ENCODE measurements at places on chromosomes 2 and 18. TPM values are rescaled to one million over a fixed set of nuclear protein-coding genes. Genes with fewer than 3 reads are reported as not detected.

CAPN14 gene
- not detected for total RNA-seq

SLC38A11 gene
- total RNA-seq = 1.4 TPM

PKDCC gene
- 290 TPM for total RNA-seq

DNA sequence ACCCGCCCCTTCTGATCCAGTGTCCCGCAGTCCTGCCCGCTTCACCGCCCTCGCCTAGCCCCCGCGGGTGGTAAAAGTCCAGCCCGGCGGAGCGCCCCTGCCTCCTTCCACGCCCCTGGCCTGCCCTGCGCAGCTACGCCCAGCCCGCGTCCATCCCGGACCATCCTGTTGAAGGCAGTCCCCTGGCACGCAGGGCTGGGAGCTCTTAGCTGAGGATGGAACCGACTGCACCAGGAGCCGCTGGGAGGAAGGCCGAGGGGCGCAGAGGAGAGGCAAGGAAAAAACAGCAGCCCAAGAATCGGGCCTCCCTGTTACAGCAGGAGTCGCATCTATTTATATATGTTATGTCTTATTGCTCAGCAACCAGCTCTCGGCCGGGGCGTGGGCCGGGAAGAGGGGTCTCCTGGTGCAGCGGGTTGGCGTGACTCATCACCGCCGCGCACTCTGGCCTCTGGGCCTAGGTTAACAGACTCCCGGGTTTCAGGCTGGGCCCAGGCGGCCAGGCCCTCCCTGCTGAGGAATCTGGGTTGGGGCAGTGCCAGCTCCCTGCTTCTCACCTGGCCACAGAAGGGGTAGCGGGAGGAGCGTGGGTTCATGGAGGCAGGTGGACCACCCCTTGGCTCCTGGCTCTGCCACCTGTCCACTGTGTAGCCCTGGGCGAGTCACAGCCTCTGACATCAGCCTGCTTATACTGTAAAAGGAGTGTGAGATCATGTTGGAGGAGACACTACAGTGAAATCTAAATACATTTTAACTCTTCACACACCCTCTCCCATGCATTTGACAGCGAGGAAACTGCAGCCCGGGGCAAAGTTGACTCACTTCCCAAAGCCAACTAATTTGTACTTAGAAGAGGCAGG, 13.4 kb upstream of the MAP3K2 start:
- H3K27ac ChIP-seq = no peak overlapping the region
- peak; percentile 84 for DNase-seq
- no peaks in the 10 kb centered on the region for H3K27me3 ChIP-seq
- H3K36me3 ChIP-seq = no peaks in the 10 kb centered on the region
- H3K4me1 ChIP-seq = peaks cover 26% of the 10 kb centered on the region

TEKT4 gene
- total RNA-seq = not detected

LRRC30 gene
- total RNA-seq = not detected

GRCh38 chr2:208648368-208648767, 241.8 kb downstream of the PTH2R start:
- no peaks in the 10 kb centered on the region for H3K36me3 ChIP-seq
- no peak overlapping the region for H3K27ac ChIP-seq
- no peaks in the 10 kb centered on the region for H3K4me1 ChIP-seq
- no peaks in the 10 kb centered on the region for H3K27me3 ChIP-seq
- no peak for DNase-seq
- H3K4me3 ChIP-seq = no peak overlapping the region

TRIM54 gene
- total RNA-seq = not detected

DNA sequence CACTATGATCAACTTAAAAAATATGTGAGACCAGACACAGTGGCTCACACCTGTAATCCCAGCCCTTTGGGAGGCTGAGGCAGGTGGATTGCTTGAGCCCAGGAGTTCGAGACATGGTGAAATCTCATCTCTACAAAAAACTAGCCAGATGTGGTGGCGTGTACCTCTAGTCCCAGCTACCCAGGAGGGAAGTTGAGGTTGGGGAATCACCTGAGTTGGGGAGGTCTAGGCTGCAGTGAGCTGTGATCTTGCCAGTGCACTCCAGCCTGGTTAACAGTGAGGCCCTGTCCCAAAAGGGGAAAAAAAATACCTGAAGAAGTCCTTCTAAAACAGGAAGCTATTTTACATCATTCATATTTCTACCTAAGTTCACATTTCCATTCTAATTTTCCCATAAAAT, 144.0 kb downstream of the EML6 start:
- no peak for DNase-seq
- no peak overlapping the region for H3K4me3 ChIP-seq
- no peak overlapping the region for H3K27ac ChIP-seq
- no peaks in the 10 kb centered on the region for H3K27me3 ChIP-seq
- no peaks in the 10 kb centered on the region for H3K4me1 ChIP-seq

GRCh38 chr2:56185101-56185581, 1.4 kb downstream of the CCDC85A start:
- H3K36me3 ChIP-seq = no peaks in the 10 kb centered on the region
- peaks cover 21% of the 10 kb centered on the region for H3K27me3 ChIP-seq
- peak; percentile 84 for DNase-seq
- peak overlapping the region; percentile 62 for H3K4me3 ChIP-seq
- H3K27ac ChIP-seq = peak overlapping the region; percentile 51

TIA1 gene
- 51.2 TPM for total RNA-seq

DNA sequence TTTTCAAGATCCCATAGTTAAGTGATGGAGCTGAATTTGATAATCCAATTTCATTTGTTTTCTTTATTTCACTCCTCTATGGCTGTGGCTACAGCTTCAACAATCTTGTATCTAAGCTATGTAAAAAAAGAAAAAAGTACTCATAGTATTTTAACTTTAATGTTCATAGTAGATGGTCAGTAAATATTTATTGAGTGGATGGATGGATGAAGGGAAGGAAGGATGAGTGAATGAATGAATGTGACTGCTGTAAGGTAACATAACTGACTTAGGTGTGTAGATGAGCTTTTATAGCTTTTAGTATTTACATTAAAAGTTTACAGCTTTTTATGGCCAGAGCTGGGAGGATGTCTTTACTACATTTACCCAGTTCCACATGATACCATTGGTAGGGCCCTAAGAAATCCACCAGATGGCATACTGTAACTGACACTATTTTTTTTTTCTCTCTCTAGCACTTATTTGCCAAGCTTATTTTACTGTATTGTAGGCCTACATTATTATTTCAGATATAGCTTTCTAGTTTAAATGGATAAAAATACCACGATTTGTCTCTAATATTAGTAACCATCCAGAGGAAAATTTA, 13.4 kb upstream of the HRH4 start:
- no peaks in the 10 kb centered on the region for H3K4me1 ChIP-seq
- no peaks in the 10 kb centered on the region for H3K27me3 ChIP-seq
- DNase-seq = no peak
- no peak overlapping the region for H3K4me3 ChIP-seq
- H3K36me3 ChIP-seq = peaks cover 48% of the 10 kb centered on the region
- no peak overlapping the region for H3K27ac ChIP-seq

GRCh38 chr2:205370726-205371125, 311.6 kb upstream of the NRP2 start:
- H3K4me3 ChIP-seq = no peak overlapping the region
- no peaks in the 10 kb centered on the region for H3K4me1 ChIP-seq
- no peak overlapping the region for H3K27ac ChIP-seq
- no peak for DNase-seq

DNA sequence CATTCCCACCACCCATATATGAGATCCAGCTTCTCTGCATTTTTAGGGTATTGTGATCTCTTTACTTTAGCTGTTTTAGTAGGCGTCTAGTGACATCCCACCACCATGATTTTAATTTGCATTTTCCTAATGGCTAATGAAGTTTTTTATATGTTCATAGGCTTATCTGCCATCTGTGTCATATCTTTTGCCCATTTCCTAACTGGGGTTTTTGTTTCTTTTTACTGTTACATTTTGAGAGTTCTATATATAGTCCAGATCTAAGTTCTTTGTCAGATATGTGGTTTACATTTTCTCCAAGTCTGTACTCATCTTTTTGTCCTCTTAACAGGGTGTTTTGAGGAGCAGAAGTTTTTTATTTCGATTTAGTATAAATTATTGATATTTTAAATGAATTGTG, 39.6 kb downstream of the PTPN2 start:
- no peak overlapping the region for H3K4me3 ChIP-seq
- no peaks in the 10 kb centered on the region for H3K4me1 ChIP-seq
- H3K36me3 ChIP-seq = no peaks in the 10 kb centered on the region
- no peak for DNase-seq

RPS27A gene
- 2,188 TPM for total RNA-seq

DNA sequence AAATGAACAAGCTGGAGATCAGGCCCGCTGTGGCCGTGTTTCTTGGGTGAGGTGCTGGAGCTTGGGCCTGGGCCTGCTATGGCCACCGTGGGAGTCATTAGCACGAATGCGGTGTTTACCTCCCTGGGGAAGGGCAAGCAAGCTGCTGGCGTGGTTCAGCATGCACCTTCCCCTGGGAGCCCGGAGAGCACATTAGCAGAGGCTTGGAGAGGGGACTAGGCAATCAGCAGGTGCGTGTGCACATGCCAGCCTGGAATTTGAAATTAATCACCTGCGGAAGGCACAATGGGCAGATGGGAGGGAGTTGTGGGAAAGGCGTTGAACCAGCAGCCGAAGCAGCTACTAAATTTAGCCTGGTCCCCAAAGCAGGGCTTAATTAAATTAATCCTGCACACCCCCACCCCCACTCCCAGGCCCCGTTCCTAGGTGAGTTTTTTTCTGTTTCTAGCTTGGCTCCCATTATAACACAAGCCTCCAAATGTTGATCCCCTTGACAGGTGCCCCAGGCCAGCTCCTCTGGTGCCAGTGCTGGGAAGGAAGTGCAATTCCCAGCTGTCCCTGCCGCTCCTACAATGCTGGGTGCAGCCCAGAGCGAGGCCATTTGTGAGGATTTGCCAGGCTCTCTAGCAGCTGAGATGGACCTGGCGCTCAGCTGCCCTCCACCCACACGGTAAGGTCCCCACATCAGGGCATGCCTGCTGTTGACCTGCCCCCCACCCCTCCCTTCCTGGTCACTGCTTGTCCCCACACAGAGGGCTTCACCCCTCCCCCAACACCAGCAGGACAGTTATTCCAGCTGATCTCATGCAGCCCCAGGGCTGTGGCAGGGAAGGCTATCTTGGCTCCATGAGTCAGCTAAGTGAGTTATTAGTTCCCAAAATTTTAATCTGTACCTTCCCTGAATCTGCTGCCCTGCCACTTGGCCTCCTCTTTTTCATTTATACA, 115.0 kb downstream of the ZBTB7C start:
- H3K4me3 ChIP-seq = no peak overlapping the region
- peaks cover 29% of the 10 kb centered on the region for H3K4me1 ChIP-seq
- no peak for DNase-seq
- peak overlapping the region; percentile 57 for H3K27ac ChIP-seq
- H3K36me3 ChIP-seq = no peaks in the 10 kb centered on the region
- no peaks in the 10 kb centered on the region for H3K27me3 ChIP-seq

IL1RL1 gene
- total RNA-seq = 4.3 TPM

GRCh38 chr2:136407952-136408318, 290.0 kb upstream of the CXCR4 start:
- H3K36me3 ChIP-seq = no peaks in the 10 kb centered on the region
- peak; percentile 82 for DNase-seq
- H3K4me3 ChIP-seq = no peak overlapping the region
- no peaks in the 10 kb centered on the region for H3K27me3 ChIP-seq

GRCh38 chr2:220129391-220129790, 502.0 kb downstream of the SLC4A3 start:
- peak; percentile 77 for DNase-seq
- no peak overlapping the region for H3K4me3 ChIP-seq
- no peak overlapping the region for H3K27ac ChIP-seq
- H3K36me3 ChIP-seq = no peaks in the 10 kb centered on the region
- H3K27me3 ChIP-seq = no peaks in the 10 kb centered on the region

DNA sequence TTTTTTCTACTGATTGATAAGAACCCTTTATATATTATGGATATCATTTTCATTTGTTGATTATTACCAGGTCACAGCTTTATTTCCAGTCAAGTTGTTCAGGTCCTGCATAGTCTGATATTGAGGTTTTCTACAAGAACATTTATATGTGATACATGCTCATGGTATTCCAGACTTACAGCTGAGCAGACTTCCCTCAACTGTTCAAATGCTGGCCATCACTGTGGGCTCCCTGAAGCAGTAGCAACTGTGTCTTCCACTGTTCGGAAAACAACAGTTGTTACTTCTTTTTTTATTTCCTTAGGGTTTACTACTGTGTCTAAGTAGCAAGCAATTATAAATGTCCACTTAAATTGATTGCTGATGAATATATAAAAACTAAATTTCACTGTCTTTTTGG, 79.5 kb downstream of the DGKD start:
- no peak for DNase-seq
- no peak overlapping the region for H3K4me3 ChIP-seq
- no peak overlapping the region for H3K27ac ChIP-seq
- H3K27me3 ChIP-seq = no peaks in the 10 kb centered on the region

GRCh38 chr2:70123051-70123828, 36.0 kb downstream of the PCBP1 start:
- peak overlapping the region; percentile 61 for H3K4me3 ChIP-seq
- H3K4me1 ChIP-seq = peaks cover 32% of the 10 kb centered on the region
- no peaks in the 10 kb centered on the region for H3K27me3 ChIP-seq
- DNase-seq = no peak
- H3K36me3 ChIP-seq = no peaks in the 10 kb centered on the region

GRCh38 chr18:25496544-25496943, 144.6 kb upstream of the ZNF521 start:
- H3K27me3 ChIP-seq = no peaks in the 10 kb centered on the region
- H3K4me1 ChIP-seq = no peaks in the 10 kb centered on the region
- DNase-seq = no peak
- no peak overlapping the region for H3K27ac ChIP-seq

DNA sequence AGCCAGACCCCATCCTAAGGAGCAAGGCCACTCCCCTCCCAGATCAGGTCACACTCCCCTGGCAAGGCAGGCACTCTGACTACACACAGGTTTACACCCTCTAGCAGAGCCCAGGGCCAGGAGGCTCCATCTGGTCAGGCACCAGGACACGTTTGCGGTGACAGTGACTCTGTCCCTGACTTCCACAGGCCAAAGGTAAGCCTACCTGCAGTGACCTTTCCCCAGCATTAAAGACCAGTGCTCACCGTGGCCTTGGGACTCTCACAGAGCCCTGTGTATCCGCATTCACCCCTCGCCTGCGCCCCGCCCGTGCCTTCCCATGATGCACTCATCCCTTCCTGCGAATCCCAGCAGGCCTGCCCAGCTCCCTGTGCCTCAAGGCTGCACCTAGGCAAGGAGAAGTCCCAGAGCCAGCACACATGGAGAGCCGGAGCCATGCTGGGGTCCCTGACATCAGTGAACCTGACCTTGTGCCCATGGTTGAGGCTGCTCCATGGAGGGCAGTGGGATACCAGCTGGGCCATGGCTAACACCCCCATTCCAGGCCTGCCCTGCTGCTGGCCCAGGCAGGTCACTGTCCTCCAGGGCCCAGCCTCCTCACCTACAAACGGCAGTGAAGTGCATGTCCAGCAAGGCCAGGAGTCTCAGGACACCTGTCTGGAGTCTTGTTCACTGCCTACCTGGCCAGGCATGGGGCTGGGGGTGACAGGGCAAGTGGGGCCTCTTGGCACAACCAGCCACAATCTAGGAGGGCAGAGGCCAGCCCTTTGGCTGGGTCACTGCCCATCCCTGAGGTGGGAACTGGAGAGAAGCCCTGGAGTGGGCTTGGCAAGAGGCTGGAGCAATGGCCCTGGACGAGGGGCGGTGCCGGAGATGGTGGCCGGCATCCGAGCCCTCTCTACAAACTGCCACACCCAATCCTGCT, 3.0 kb downstream of the NEURL3 start:
- H3K27me3 ChIP-seq = peaks cover 8% of the 10 kb centered on the region
- H3K4me3 ChIP-seq = no peak overlapping the region
- no peak overlapping the region for H3K27ac ChIP-seq
- peaks cover 18% of the 10 kb centered on the region for H3K4me1 ChIP-seq
- DNase-seq = no peak

- H3K36me3 ChIP-seq = no peaks in the 10 kb centered on the region
- H3K4me1 ChIP-seq = peaks cover 39% of the 10 kb centered on the region
- H3K4me3 ChIP-seq = no peak overlapping the region
- no peak overlapping the region for H3K27ac ChIP-seq
- no peak for DNase-seq
These were observed 107.6 kb upstream of the OTOS start for GRCh38 chr2:240247868-240248720.

Measured in esophagus muscularis mucosa (tissue), 4 donors.